HT1080 (cell line): ENCODE measurements at places on chromosomes 11 and 22. TPM values are rescaled to one million over a fixed set of nuclear protein-coding genes. Genes with fewer than 3 reads are reported as not detected.

DNA sequence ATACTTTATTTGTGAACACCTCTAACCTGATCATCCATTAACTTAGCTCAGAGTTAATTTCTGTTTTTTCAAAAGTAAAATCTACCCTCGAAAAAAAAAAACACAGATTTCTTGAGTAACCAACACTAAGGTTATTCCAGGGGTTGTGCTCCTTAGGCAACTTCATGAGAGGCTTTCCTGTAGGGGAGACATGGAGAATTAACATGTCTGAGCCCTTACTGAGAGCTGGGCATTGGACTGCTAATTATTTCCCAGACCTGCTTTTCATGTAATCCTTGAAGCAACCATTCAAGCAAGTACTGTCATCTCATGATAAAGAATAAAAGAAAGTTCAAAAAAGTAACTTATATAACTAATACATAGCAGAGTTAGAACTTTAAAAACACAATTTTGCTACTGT is 13.5 kb upstream of the UPB1 start:
- DNase-seq: no peak

GRCh38 chr22:42562684-42563083 is 8.9 kb downstream of the SERHL2 start:
- DNase-seq: no peak

- no peak for DNase-seq
Measured at GRCh38 chr11:72802822-72803221, 9.0 kb upstream of the STARD10 start.

DNA sequence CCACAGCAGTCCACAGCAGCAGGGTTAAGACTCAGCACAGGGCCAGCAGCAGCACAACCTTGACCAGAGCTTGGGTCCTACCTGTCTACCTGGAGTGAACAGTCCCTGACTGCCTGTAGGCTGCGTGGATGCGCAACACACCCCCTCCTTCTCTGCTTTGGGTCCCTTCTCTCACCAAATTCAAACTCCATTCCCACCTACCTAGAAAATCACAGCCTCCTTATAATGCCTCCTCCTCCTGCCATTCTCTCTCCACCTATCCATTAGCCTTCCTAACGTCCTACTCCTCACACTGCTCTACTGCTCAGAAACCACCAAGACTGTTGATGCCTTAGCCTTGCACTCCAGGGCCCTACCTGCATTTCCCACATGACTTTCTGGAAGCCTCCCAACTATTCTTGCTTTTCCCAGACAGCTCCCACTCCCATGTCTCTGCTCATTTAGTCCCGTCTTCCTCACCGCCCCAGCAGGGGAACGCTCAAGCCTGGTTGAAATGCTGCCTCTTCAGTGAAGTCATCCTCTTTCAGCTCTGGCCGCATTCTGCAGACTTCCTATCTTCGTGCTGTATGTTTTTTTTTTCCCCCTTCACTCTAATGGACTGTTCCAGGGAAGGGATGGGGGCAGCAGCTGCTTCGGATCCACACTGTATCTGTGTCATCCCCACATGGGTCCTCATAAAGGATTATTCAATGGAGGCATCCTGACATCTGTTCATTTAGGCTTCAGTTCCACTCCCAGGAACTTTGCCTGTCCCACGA is 3.3 kb downstream of the IL18BP start:
- DNase-seq: no peak

DNA sequence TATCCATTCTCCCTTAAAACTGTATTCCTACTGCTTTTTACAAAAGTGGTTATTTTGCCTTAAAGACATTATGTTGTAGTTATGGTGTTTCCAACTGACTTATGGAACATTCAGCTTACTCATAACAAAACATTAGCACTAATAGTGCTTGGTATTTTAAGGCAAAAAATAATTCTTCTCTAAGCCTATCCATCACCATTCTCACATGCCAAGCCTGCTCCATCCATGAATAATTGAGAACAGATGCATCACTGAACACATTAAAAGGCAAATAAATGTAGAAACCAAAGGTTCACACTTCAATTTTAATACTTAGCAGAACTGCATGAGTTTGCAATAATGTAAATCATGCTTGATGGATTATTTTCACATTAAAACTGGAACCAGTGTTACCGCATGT is 42.3 kb upstream of the DDI1 start:
- no peak for DNase-seq

DNA sequence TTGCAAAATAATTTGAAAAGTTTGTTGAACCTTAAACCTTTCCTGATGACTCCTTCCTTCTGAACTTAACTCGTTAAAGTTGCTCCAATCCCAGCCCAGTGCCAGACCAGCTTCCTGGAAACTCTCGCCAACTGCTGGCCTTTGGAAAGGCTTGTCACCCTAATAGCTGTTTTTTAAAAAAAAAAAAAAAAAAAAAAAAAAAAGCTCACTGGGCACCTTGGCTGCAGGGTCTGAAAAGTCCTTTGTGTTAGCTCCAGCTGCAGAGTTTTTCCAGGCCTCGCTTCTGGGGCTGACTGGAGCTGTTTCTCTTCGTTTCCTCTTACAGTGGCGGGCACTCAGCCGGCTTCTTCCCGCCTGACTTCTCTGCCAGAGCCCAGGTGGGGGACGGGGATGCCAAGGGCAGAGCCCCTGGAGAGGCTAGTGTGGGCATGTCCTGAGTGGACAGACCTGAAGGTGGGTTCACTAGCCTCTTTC is 25.1 kb downstream of the KCNQ1OT1 start:
- DNase-seq: no peak

GRCh38 chr22:35957589-35957988 is 71.0 kb downstream of the RBFOX2 start:
- no peak for DNase-seq

- no peak for DNase-seq
Measured at GRCh38 chr11:5938603-5938965, 3.5 kb upstream of the OR56A3 start.

- DNase-seq: no peak
Measured at GRCh38 chr11:33980897-33981296, 70.6 kb upstream of the CAPRIN1 start.

- DNase-seq: no peak
Measured at GRCh38 chr22:18056807-18057474, 20.8 kb upstream of the PEX26 start.

GRCh38 chr22:41146573-41146972 is 54.2 kb downstream of the EP300 start:
- DNase-seq: no peak

- no peak for DNase-seq
Measured at GRCh38 chr22:26450453-26451185, 21.6 kb downstream of the ASPHD2 start.

GRCh38 chr11:130677486-130678153 is 229.2 kb downstream of the ADAMTS15 start:
- DNase-seq: peak; percentile 85

- peak; percentile 48 for DNase-seq
Measured at GRCh38 chr22:25048659-25049647, 96.4 kb downstream of the KIAA1671 start.

- no peak for DNase-seq
Measured at GRCh38 chr11:83162377-83162776, 5.4 kb downstream of the PCF11 start.

- DNase-seq: no peak
Measured at GRCh38 chr11:44729063-44729462, 2.3 kb downstream of the TSPAN18 start.

GRCh38 chr22:50733521-50734342 is 4.3 kb upstream of the ACR start:
- DNase-seq: peak; percentile 11

GRCh38 chr11:83689144-83689780 is 403.1 kb upstream of the CCDC90B start:
- no peak for DNase-seq

- peak; percentile 57 for DNase-seq
Measured at GRCh38 chr11:71103266-71103665, 149.1 kb downstream of the SHANK2 start.

GRCh38 chr22:48664586-48664985 is 1163.1 kb downstream of the BRD1 start:
- no peak for DNase-seq

DNA sequence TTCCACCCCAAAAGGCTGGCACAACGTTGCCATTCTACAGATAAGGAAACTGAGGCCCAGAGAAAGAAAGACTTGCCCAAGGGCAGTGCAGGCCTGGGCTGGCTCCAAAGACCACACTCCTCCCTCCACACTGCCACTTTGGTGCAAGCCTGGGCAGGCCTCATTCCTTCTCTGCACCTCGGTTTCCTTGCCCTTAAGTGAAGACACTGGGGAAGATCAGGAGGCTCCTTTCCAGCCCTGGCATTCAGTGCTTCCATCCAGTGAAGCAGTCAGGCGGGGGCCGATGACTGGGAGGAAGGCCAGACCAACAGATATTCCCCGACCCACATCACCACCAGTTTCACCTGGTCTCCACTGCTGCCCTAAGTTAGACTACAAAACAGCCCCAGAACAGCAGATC is 18.3 kb upstream of the TCF20 start:
- DNase-seq: no peak

DNA sequence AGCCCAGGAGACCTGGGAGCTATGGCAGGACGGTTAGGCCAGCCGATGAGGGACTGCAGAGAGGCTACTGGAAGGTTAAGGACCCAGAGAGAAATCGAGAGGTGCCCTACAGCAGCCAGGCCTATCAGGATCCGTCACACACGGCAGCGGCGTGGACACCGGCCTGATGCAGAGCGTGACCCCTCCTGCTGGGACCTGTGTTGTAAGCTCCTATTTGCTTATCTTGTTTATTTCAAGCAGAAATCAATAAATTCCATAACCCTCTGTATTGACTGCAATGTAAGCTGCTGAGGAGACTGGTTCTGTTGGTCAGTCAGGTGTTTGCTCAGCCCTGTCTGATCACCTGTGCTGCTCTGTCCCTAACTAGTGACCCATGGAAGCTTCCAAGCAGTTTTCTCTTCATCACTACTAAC is 39.9 kb downstream of the PPP2R1B start:
- no peak for DNase-seq

- DNase-seq: peak; percentile 5
Measured at GRCh38 chr11:133175103-133175502, 357.2 kb downstream of the OPCML start.

DNA sequence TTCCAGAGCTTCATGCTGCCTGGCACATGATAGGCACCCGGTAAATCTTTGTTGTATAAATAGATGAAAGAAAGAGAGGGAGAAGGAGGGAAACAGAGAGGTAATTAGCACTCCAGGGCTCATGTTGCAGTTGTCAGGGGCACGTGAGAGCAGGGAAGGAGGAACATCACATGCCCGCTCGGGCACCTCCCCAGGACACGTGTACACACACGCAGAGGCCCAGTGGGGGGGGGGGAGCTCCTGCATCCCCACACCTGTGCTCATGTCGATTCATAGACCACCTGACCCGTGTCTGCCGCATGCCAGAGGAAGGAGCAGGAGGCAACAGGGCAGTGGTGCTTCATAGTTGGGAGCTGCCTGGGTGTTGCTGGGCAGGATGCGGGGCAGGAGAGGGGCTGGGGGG is 37.1 kb upstream of the NNMT start:
- no peak for DNase-seq

- no peak for DNase-seq
Measured at GRCh38 chr22:28395920-28396753, 283.5 kb downstream of the TTC28 start.

DNA sequence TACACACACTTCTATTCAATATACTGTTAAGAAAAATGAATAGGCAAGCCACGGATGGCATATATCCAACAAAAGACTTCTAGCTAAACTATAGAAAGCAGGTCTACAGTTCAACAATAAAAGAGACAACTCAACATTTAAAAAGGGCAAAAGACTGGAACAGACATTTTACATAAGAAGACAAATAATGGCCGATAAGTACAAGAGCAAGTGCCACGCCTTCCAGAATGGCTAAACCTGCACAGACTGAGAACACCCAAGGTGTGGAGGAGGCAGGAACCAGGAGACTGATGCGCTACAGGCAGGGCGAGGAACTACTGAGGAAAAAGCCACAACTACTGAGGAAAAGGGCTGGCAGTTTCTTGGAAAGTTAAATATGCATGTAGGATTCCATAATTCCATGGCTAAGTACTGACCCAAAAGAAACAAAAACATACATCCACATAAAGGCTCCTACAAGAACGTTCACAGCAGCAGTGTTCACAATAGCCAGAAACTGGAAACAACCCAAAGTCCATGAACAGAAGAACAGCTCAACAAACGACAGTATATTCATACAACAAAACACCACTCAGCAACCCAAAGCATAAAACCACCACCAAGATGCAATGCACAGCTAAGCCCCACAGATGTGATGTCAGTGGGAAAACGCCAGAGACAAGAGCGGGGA is 9.6 kb upstream of the MOB2 start:
- DNase-seq: no peak

- peak; percentile 54 for DNase-seq
Measured at GRCh38 chr11:26778000-26778757, 56.3 kb upstream of the SLC5A12 start.

DNA sequence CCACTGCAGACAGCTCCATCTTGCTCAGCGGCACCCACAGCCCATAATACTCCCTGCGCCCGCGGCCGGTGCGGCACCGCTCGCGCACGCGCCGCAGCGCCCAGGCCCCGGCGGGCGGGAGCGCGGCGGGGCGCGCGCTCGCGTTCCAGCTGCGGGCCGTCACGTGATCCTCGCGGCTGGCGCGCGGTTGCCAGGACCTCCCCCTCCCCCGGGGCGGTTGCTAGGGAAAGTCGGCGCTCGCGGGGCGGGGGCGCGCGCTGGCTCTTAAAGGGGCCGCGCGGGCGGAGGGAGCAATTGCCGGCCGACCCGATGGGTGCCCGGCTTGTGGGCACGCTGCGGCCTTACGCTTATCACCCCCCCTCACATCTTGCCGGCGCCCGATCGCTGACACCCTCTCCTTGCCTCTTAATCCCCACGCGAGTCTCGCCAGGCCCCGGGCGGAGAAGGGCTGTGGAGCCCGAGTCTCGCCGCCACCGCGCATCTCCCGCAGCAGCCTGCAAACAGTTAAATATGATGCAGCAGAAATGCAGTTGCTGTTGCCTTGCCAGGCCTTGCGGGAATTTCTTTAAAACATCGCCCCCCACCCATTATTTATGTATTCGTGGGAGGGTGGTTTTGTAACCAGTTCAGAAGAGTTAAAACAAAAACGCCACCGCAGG is at the start of gene CBX6:
Gene CBX6, minus strand, starts transcription at position 45 of the 659 bp plus-strand sequence. Its CDS starts 26 bp downstream, at position 19.
- DNase-seq: peak; percentile 79

DNA sequence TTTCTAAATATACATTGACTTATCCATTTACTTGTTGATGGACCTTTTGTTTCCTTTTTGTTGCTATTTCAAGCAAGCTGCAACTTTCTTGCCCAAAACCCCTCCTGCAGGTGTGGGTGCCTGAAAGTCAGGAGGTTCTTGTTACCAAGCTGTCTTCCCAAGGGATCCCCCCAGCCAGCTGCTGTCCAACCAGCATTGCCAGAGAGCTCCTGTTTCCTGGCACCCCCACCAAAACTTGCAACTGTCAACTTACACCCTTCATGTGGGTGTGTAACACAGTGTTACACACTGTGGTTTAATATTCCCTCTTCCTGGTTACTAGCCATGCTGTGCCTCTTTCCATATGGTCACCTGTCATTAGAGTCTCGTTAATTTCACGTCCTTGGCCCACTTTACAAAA is 1.6 kb upstream of the KRTAP5-1 start:
- no peak for DNase-seq

The IFITM5 gene
- total RNA-seq: not detected in 2 replicates

The OR5A1 gene
- total RNA-seq: not detected in 2 replicates

The OSM gene
- total RNA-seq: not detected in 2 replicates

The SYT12 gene
- total RNA-seq: 0.03 TPM in 1 of 2 replicates, not detected in the other

The LRRC32 gene
- 0.06 and 0.17 TPM in 2 replicates for total RNA-seq

The KRTAP5-11 gene
- not detected in 2 replicates for total RNA-seq

The MRGPRF gene
- total RNA-seq: 0.03 TPM in 1 of 2 replicates, not detected in the other

The TNNT3 gene
- total RNA-seq: not detected in 2 replicates

The TMEM218 gene
- total RNA-seq: 24.9 and 29.8 TPM in 2 replicates

The ZNRF3 gene
- 7.1 and 9.1 TPM in 2 replicates for total RNA-seq

The TRIM48 gene
- total RNA-seq: not detected in 2 replicates

The TPCN2 gene
- 3.2 and 7.2 TPM in 2 replicates for total RNA-seq

The CSNK2A3 gene
- total RNA-seq: 2.7 and 3.2 TPM in 2 replicates

The LRP5 gene
- 13.1 and 20.8 TPM in 2 replicates for total RNA-seq
